ENCODE measurements at places on chromosomes 6 and 20. TPM values are rescaled to one million over a fixed set of nuclear protein-coding genes. Genes with fewer than 3 reads are reported as not detected.

CDH22 gene
- 0.32 TPM for total RNA-seq

CUL7 gene
- total RNA-seq = 15.3 TPM

ADGRF1 gene
- total RNA-seq = 1.2 TPM

RAET1G gene
- total RNA-seq = not detected

PACRG gene
- 1.5 TPM for total RNA-seq

DOK5 gene
- 0.29 TPM for total RNA-seq

PPP1R3G gene
- total RNA-seq = 0.46 TPM

WFDC2 gene
- 183 TPM for total RNA-seq

NKAIN2 gene
- 0.34 TPM for total RNA-seq

UBE2C gene
- 8.7 TPM for total RNA-seq

C6orf47 gene
- total RNA-seq = 32.3 TPM

TNFRSF6B gene
- 19.7 TPM for total RNA-seq

DNA sequence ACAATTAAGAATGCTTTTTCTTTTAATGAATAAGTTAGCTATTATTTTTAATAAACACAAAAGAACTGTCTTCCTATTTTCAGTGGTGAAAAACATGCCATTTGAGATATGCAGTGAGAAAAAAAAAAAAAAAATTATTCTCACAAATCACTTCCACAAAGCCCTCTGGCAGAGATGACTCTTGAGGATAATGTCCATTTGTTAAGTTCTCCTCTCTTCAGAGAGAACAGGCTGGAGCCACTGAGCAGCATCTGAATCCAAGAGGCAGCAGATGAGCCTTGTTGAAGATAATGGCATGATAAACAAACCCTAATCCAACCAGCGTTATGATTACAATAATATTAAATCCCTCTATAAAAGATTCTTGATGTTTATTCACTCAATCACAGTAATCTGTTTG lies 105.0 kb downstream of the PTPRK start:
- DNase-seq = no peak

GRCh38 chr20:19008497-19008896 lies 194.9 kb downstream of the SCP2D1 start:
- DNase-seq = no peak

- DNase-seq = peak; percentile 74
These were observed 11.0 kb downstream of the SLC29A1 start for GRCh38 chr6:44234101-44235025.

- DNase-seq = no peak
These were observed 36.3 kb downstream of the RNF146 start for GRCh38 chr6:127302728-127303660.

GRCh38 chr6:16238963-16239797 lies 793 bp downstream of the GMPR start:
- peak; percentile 71 for DNase-seq

DNA sequence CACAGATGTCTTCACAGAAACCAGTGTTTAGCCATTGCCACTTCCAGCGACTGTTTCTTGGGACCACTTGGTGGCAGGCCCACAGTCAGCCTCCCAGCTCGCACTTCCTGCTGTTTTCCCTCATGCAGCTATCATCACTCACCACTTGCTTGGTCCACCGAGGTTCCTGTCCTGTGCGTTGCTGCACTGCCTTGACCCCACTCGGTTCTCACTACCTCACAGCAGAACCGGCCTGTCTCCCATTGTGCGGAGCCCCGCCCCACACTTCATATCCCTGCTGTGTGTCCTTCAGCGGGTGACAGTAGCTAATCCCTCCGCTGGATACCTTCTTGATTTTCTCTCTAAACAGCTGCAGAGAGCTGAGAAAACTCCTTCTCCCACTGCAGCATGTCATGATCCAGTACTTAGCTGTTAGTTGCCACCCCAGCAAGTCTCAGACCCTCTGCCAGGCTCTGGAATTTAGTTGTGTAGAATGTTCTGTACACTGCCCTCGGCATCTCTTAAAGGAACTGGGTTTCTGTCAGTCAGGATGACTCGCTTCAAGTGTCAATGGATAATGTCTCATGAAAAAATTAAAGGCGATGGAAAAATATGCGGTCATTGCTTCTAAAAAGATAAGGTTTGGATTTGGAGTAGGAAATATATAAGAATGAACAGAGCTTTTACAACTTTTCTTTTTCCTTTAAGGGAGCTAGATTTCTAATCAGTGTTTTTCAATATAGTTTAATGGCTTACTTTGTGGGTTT lies 208.0 kb downstream of the FARS2 start:
- no peak for DNase-seq

DNA sequence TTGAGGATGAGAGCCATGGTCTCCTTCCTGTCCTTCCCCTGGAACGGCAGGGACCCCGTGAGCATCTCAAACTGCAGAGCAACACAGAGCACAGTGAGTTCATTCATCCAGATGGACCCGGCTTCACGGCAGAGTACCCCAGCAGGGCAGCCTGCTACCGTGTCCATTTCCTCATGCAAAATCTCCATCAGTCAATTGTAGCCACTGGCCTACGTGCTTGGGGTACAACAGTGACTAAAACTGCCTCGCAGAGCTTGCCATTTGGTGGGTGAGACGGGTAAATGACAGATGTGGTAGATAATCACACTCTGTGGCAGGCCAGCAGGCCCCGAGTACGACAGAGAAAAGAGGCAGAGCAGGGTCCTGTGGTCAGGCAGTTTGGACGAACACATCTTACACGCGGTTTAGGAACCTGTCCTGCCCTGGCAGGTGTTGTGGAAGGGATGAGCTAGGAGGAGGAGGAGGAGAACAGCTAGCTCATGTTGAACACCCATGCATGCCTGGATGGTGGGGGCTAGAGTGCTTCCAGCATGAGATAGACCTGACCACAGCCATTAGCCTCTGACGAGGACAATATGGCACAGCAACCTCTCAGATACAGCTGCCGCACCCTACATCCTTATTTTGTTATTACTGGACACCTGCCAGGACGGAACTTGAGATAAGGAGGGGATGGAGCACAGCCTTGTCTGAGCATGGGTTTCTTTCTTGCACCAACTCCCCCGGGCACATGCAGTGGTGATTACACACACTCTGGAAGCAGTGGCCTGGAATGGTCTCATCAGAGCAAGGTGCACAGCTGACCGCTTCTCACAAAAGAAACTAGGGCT lies 95.6 kb downstream of the RAMACL start:
- DNase-seq = peak; percentile 34

DNA sequence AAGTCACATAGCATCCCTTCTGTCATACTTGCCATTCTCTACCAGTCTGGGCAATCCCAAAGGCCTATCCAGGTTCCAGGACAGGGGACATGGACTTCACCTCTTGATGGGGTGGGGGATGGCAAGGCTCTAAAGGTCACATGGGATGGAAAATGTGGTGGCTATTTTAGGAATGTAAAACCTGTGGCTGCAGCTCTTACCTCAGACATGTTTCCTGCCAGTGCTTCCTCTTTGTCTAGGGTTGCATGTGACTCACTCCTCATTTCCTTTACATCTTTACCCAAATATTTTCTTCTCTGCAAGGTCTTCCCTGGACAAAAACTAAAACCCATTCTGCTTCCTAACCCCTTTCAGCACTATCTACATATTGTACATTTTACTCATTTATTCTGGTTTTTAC lies 135.7 kb downstream of the BTBD3 start:
- DNase-seq = no peak

DNA sequence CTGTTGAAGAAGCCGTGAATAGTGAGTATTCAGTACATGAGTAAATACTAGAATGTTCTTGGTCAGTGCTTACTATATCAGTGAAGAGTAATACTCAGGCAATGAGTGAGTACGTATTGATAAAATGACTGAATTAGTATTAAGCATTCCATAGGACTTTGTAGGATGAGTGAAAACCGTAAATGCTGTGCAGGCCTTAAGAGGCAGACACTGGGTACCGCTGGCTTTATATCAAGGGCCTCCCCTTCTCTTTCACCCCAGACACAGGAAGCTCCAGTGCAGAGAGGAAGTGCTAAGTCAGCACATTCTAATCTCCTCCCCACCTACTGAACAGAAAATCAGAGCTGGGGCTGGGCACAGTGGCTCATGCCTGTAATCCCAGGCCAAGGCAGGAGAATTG lies 24.2 kb downstream of the POFUT1 start:
- DNase-seq = no peak

DNA sequence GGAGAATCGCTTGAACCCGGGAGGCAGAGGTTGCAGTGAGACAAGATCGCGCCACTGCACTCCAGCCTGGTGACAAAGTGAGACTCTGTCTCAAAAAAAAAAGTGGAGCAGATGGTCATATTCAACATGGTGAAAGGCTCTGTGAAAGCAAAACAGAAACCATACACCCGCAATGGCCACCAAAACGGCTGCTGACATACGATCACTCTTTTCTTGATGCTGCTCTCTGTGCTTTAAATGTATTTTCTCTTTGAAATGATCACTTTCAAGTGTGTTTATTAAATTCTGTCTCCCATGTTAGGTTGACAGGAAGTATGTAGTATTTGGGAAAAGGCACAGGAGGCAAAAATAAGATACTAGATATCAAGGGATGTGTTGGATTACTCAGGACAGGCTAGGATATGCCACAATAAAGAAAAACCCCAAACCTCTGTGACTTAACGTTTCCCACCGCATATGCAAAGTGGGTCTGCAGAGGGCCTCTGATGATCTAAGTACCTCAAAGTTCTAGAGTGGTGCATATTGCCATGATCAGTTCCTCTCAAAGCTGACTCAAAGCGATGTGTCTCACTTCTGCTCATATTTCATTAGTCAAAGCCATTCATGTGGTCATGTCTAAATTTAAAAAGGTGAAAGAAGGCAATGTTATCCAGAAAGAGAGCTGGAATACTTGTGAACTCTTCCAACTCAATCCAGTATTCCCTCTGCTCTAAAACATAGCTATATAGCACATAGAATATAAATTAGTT lies 155.1 kb upstream of the SOX4 start:
- no peak for DNase-seq

DNA sequence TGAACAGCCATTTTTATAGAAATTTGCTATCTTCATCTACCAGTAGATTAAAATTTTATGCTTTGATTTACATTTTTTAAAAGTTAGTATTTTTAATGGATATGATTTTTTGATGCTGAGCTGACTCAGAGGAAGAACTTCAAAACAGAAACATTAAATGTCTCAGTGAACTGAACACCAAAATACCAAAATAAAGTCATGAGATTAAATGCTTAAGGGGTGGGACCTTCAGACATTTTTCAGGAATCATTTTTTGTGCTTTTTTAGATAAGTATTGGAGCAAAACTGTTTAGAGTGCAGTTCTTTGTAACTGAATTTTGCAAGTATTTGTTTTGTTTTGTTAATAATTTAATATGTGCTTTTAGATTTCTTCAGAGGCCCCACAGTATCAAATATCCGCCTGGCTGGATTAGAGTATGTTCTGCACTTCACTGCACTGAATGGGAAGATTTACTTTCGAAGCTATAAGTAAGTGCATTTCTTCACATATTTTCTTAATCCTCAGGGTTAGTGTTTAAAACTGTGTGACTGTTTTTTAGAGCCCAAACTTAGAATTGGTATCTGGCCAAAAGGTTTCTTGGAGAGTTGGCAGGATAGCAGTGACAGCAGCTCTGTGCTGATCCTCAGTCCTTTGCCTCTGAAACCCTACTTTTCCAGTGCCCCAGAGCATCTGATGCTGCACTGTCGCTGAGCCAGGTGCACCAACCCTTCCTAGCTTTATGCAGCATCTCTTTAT lies 33.7 kb downstream of the RPF2 start:
- no peak for DNase-seq

DNA sequence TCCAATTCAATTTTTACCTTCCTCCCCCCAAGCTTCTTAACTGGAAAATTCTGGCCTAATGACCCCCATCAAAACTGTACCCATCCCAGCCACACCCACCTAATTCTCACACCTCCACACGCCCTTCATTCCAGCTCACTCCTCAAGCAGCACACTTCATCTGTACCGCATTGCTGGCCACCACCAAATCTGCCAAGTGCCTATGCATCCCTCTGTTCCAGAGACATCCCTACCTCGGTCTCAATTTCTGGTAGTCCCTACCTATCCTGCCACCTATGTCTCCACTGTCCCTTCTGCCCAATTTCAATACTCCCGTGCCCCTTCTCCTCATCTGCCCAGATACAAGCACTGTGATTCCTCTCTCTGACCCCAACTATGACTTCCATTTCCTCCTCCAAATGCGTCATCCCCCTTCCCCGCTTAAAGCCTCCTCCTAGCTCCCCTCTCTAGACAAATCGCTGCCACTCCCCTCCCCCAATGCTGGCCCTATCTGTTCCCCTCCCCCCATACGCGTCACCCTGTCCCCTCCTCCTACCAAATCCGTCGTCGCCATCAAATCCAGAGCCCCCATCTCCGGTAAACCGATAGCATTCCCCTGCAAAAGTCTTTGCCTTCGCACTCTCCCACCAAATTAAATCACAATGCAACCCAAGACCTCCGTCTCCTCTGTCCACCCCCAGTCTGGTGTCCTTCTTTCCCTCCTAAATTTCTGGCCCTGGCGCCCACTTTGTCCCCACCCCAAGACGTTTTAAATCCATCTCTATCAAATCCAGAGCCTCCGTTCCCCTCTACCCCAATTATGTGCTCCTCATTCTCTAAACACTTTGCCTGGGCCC lies 1.2 kb downstream of the MTCH1 start:
- no peak for DNase-seq

DNA sequence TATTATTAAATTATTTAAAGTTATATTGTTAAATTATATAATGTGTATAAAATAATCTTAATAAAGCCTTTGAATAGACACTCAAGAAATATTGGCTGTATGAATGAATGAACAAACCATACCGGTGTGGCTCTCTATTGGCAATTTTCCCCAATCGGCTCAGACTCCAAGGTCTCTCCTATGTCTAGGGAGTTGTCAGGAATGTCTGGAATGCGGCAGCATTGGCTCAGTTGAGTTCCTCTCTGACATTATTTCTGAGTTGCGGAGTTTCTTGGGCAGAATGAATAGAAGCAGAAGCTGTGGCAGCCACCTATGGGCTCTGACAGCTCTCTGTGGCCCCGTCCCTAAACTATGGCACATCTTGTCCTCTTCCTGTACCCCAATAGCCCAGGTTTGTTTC lies 111.0 kb downstream of the SOBP start:
- peak; percentile 21 for DNase-seq

GRCh38 chr6:15804164-15805154 lies 141.6 kb upstream of the DTNBP1 start:
- no peak for DNase-seq

DNA sequence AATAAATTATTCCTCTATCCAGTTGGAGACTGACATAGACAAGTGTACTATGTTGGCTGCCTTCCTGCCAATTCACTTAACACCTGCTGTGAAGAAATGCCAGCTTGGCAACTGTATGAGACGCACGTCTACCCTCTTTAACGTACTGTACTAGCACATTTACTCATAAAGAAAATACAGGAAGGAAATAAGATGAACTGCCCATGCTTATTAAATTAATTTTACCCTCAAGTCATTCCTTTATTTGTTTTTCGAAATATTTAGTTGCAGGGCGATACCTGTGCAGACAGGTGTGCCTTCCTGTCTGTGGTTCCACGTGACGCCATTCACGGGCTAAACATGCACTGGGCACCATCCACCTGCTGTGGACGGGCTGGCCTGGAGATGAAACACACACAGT lies 52.0 kb downstream of the PSMG4 start:
- DNase-seq = peak; percentile 25

- no peak for DNase-seq
These were observed 5.4 kb downstream of the SYS1 start for GRCh38 chr20:45368221-45368980.

GRCh38 chr6:7673063-7673536 lies 52.8 kb upstream of the BMP6 start:
- peak; percentile 73 for DNase-seq

- DNase-seq = peak; percentile 32
These were observed 2.2 kb upstream of the OXT start for GRCh38 chr20:3068986-3069900.

- DNase-seq = peak; percentile 54
These were observed 240.9 kb downstream of the PHACTR1 start for GRCh38 chr6:12957321-12958051.

GRCh38 chr6:30743099-30744053 lies 889 bp upstream of the FLOT1 start:
- peak; percentile 60 for DNase-seq

Measured in mucosa of descending colon (tissue), 3 donors.